ENCODE measurements at places on chromosomes 6 and 20.

DNA sequence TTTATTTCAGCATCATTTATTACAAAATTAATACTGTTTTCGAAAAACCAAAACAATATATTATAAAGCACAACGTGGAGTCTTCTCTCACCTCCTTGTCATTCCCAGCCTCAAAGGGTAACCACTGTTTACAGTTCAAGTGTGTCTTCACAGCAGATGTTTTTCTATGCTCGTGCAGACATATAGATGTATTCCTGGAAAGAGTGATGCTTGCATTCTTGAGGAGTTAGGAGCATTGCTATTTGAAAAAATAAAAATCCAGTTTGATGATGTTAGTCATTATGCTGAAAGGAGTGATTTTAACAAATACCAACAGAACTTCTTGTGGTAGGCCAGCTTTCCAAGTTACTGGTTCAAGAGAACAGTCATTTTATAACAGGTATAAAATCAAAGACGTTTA, 234.9 kb downstream of the BCKDHB start:
- DNase-seq: no peak

GRCh38 chr6:84466511-84466910, 239.1 kb upstream of the CEP162 start:
- no peak for DNase-seq

DNA sequence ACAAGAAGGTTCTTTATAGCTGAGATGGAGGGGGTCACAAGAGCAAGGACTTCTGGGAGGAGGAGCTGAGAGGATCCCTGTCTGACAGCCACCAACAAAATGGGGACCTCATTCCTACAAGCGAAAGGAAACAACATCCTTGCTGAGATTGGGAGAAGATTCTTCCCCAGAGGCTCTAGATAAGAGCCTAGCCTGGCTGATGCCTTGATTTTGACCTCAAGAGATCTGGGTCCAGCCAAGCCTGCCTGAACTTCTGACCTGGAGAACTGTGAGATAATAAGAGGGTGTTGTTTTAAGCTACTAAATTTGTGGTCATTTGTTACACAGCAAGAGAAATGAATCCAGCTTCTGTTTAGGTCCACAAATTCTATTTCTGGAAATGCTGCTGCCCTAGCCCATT, 75.4 kb upstream of the SLC4A11 start:
- no peak for DNase-seq

DNA sequence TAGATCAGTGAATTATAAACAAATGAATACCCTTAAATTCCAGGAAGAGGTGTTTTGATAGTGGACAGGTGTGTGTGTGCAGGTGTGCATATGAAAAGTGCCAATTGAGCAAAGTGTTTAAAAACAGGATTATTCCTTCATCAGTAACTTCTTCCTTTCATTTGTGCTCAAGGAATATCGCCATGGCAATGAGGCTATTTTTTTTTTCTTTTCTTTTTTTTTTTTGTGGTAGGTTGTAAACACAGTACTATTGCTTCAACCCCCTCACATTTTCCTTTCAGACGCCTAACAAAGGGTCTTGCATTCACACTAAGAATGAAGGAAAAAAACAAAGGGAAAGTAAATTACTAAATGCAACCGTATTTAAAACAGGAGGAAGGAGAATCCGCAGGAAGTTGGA, 2.0 kb upstream of the HSPA1B start:
- no peak for DNase-seq

- DNase-seq: no peak
Observed at GRCh38 chr6:14621518-14621917, 503.9 kb downstream of the CD83 start.

DNA sequence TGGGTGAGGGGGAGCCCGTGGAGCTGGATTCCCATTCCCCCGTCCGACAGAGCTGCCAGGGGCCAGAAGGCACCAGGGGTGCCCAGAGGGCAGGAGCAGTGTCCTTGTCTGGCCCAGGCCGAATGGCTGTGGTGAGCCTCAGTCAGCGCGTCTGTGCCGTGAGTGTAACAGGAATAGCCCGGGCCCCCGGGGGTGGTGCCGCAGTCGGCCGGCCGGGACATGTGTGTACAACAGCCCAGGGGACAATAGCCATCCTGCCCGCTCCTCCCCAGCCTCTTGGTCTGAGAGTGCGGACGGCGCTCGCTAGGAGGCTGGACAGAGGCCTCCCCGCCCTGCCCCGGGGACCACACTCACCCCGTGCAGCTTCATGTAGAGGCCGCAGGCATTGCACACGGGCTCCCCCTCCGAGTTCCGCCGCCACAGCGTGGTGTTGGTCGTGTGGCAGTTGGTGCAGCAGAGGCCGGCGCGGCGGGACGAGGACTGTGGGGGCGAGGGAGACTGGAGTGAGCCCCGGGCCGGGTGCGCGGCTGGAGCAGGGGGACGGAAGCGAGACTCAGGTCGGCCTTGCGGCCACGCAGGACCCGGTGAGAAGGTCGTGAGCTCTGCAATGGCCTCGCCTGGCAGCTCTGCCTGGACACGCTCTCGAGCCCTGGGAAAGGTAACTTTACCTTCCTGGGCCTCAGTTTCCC, 9.6 kb downstream of the GATA5 start:
- no peak for DNase-seq

- DNase-seq: no peak
Observed at GRCh38 chr6:31579546-31580437, 2.4 kb downstream of the LTB start.

GRCh38 chr6:131013495-131013894, 49.5 kb downstream of the EPB41L2 start:
- DNase-seq: no peak

DNA sequence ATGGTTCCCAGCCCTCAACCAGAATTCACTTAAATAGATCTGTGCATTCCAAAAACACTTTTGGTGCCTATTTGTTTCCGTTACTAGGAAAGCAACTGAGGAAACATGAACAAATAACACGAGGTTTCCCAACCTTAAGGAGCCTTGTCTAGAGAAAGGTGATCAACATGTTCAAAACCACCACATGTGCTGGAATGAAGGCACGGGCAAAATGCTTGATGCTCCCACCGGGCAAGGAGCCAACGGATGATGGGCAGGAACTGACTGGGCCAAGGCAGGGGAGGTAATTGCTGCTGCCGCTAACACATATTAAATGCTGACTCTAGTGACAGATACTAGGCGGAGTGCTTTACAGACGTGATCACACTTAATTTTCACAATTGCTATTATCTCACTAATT, 2.5 kb downstream of the MYLK4 start:
- no peak for DNase-seq

- no peak for DNase-seq
Observed at GRCh38 chr6:73734832-73735453, 38.9 kb downstream of the CD109 start.

DNA sequence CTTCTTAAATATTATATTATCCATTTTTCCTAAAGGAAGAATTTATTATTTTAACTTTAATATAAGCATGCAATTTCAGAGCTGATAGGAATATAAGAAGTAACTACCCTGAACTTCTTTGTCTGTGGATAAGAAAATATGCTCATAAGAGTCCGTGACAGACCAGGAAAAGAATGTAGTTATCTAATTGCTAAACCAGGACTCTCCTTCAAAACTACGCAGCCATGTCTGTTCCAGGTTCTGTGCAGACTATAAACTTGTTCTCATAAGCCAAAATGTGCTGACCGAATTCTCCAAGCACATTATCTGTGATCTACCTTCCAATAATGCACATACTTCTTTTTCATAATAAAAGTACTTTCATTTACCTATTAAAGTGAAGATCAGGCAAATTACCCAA, 116.5 kb downstream of the TRDN start:
- DNase-seq: no peak

DNA sequence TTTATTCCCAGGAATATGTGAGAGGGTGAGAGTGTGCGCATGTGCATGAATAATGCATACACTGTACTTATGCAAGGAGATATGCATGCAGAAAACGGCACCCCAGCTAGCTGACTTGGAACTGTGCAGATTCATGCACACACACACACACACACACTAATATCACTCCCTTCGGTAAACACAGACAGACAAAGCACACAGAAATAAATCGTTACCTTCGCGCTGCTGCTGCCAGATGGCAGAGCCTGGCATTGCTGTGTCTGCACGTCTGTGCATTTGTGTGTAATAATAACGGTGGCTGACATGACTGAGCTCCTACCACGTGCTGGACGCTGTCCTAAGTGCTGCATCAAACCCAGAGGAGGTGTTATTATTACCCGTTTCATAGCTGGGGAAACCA, 36.8 kb downstream of the PREX1 start:
- no peak for DNase-seq

All from activated T-helper 9 cell treated with anti-CD3 and anti-CD28 coated beads, Interleukin-2, amount 50 U/mL, for 16 hours (primary cell).